Endothelial cell of umbilical vein (primary cell): ENCODE measurements at places on chromosomes 6 and 20. TPM values are rescaled to one million over a fixed set of nuclear protein-coding genes. Genes with fewer than 3 reads are reported as not detected.

GRCh38 chr6:138654715-138655634 lies 118.6 kb upstream of the CCDC28A start:
- peak; percentile 82 for DNase-seq

DNA sequence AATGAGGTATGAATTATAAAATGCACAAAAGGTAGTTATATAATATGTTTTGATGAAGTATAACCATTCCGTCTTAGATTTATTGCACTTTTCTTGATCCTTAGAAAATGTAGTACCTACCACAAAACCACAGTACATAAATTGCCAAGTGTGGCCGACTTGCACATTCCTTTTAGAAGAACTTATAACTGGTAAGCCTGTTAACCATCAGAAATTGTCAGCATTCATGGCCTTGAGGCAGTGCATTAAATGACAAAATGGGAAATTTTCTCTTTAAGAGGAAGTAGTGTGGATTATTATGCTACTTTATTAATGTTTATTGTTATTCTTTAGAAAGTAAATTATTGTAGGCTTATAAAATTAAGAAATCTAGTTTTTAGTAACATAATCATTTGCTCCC lies 29.6 kb downstream of the TAB2 start:
- DNase-seq: no peak

GRCh38 chr6:163416557-163417253 lies 2.2 kb downstream of the QKI start:
- DNase-seq: peak; percentile 91

DNA sequence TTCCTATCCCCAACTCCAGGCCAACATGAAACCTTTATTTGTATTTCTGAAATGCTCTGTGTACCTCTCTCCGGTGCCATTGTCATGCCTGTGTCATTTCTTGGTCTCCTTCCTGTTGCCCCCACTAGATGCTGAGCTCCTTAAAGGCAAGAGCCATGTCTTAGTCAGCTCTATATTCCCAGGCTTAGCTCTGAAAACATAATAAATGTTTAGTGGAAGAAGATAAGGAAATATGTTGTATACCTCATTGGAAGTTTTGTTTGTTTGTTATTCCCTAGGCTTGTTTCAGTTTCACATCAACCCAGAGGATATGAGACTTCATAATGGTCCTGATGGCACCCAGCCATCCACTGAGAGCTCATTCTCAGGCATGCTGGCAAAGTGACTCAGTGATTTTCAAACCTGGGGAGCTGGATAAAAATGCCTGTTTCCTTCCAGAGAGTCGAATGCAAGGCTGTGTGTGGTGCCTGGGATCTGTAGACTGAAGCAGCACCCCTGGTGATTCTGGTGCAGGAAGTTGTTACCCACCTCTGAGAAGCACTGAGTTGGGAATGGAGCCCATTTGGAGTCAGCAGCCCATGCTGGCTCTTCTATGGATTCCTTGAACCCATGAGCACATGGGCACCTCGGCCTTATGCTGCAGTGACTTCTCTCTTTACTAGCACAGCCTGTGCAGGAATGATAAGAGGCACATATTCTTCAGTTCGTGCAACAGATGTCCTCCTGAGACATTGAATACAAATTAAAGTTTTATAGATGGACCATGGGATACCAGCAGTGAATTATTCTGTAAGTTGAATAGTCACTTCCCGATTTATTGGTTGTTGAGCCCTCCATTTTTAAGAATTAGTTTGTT lies 205.2 kb downstream of the FARS2 start:
- peak; percentile 53 for DNase-seq

DNA sequence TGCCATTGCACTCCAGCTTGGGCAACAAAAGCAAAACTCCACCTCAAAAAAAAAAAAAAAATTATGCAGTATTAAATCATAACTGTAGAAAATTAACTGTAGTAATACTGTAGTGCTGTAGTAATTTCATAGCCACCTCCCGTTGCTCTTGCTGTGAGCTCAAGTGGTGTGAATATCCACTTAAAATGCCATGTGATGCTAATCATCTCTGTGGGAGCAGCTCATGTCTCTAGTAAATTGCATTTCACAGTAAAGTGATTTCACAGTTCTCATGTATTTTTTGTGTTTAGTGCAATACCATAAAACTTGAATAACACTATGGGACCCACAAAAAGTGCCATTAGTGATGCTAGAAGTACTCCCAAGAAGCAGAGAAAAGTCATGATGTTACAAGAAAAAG lies 14.4 kb upstream of the FAM217A start:
- no peak for DNase-seq

DNA sequence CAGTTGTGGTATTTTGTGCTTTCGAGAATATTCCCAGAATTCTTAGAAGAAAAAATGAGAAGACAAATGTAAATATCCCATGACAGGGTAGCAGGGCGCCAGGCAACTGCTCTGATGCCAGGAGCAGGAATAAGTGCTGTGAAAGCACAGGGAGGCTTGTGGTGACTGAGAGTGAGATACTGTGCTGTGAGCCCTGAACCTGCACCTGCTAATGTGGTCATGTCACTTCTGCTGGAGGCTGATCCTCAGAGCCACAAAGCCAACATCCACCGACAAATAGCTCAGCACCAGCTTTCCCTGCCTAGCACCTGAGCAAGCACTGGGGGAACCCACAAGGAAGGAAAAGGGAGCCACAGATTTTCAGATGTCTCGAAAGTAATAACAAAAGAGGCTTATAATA lies 368.6 kb upstream of the CDH4 start:
- no peak for DNase-seq

Gene CENPW
- polyA plus RNA-seq: 14.1 and 16.9 TPM in 2 replicates

Gene LTB
- 1.8 and 2.1 TPM in 2 replicates for polyA plus RNA-seq
